ENCODE measurements at places on chromosomes 6 and 20. TPM values are rescaled to one million over a fixed set of nuclear protein-coding genes. Genes with fewer than 3 reads are reported as not detected.

GRCh38 chr6:154613137-154613676 is 102.7 kb upstream of the CNKSR3 start:
- no peak for DNase-seq

DNA sequence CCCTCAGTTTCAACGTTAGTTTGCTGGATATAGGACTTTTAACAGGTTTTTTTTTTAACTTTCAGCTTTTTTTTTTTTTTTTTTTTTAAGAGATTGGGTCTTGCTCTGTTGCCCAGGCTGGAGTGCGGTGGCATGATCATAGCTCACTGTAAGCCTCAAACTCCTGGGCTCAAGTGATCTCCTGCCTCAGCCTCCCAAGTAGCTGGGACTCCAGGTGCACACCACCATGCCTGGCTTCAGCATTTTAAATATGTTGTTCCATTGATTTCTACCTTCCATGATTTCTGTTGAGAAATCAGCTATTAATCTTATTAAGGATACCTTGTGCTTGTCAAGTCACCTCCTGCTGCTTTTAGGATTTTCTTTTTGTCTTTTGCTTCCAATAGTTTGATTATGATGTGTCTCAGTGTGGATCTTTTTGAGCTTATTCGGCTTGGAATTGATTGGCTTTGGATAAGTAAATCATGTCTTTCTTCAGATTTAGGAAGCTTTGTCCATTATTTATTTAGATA is 52.0 kb downstream of the CDYL start:
- DNase-seq = no peak

DNA sequence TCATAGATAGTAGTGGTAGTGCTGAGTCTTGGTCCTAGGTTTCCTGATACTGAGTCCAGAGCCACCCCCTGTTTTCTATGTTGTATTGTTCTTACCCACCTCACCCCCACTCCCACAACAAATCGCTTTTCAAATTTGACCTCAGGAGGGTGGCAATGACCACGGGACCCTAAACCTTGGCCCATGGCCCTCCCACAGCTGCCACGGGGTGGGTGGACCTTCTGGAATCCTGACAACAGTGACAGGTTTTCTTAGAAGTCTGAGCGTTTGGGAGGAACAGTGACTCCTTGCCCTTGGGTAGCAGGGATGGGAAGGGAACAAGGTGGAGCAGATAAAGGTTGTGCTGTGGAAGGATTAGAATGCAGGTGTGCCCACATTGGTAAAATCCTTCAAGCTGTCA is 36.9 kb downstream of the TGM3 start:
- DNase-seq = no peak

- DNase-seq = no peak
Measured at GRCh38 chr6:39821046-39821740, 29.0 kb downstream of the DAAM2 start.

- DNase-seq = no peak
Measured at GRCh38 chr20:23691675-23692074, 2.8 kb upstream of the CST4 start.

The GSTA3 gene
- total RNA-seq = not detected

The ACAT2 gene
- total RNA-seq = 28.2 TPM

DNA sequence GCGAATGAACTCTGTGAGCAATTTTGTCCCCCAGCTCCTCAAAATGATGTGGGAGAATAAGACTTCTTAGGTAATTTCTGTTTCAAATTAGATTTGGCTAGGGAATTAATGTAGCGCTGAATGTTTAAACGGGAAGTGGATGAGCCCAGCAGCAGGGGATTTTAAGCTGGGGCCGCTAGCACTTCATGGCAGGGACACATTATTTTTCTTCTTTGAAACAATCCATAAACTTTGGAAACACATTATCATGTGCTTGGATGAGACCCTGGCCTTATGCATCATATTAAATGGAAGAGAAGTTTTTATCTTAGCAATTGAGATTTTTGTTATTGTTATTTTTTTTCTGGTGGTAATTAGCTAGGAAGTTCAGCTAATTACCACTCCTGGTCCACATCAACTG is 74.2 kb upstream of the FUCA2 start:
- DNase-seq = no peak

DNA sequence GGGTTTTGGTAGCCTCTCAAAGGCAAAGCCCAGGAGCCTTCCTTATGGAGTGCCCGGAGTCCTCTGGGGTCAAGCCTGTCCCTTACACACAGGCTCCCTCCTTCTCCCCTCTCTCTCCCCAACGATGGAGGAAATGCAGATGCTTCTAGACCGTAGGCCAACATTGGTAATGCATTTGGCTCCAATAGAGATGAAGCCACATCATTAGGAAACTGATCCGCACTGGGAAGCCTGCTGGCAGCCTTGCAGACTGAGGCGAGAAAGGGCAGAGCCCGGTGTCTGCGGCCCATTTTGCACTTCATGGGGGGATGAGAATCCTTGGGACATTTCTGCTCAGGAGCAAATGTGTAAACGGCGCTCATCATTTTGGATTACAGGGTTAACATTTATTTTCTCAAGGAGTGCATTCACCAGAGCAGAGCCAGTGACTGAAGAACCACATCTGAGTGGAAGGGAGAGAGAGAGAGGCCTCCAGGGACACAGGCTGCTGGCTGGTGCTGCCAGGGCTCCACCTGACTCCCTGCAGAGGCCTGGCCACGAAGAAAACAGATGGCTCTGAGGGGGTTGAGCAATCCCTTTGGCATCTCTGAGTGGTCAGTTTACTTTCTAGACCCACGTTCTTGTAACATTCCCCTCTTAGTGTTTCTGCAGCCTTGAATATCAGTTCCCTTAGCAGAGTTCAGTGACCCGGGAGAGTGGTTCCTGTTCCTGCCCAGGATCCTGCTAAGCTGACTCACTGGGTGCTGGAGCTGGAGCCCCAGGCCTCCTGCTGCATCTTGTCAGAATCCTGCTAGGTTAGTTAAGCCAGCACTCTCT is 4.4 kb upstream of the CST3 start:
- DNase-seq = no peak

- DNase-seq = no peak
Measured at GRCh38 chr20:38692436-38693411, 31.6 kb upstream of the SLC32A1 start.

DNA sequence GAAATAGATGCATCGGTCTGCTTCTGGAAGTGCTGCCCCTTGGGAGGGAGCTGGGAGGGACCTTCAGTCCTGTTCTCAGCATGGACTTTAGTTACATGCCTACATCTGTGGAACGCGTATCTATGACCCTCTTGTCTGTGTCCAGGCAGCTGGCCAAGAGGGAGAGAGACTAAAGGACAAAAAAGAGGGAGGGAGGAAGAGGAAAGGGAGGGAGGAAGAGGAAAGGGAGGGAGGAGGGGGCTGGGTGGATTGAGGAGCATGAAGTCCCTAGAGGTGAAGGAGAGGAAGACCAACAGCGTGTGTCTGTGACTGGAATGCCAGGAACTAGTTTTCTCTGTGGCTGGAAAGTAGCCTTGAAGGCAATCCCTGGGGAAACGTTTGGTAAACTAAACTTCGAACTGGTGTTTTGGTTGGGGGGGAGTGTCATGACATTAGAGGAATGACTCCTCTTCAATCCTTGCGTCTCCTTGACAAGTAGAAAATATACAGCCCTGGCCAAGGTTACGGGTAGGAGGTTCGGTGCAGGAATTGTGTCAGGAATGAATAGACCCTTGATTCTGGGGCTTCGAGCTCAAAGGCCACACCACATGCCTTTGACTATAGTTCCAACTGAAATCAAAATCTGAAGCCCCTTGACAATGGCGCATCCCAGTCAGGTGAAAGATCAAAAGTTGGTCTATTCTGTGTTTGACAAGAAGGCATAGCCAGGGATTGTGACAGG is 52.0 kb upstream of the PLEKHG1 start:
- DNase-seq = no peak

- DNase-seq = no peak
Measured at GRCh38 chr6:41568585-41569384, 22.6 kb downstream of the FOXP4 start.

GRCh38 chr6:111734068-111735061 is 128.7 kb upstream of the TRAF3IP2 start:
- DNase-seq = no peak

All from cerebellum (tissue), 4 donors.